Esophagus squamous epithelium (tissue), 5 donors: ENCODE measurements at places on chromosomes 11 and 22. TPM values are rescaled to one million over a fixed set of nuclear protein-coding genes. Genes with fewer than 3 reads are reported as not detected.
A peak's percentile ranks its signal among the peaks of the same experiment; 100 is the strongest.

GRCh38 chr22:30245181-30245984 lies 1.2 kb downstream of the LIF start:
- DNase-seq: no peak

DNA sequence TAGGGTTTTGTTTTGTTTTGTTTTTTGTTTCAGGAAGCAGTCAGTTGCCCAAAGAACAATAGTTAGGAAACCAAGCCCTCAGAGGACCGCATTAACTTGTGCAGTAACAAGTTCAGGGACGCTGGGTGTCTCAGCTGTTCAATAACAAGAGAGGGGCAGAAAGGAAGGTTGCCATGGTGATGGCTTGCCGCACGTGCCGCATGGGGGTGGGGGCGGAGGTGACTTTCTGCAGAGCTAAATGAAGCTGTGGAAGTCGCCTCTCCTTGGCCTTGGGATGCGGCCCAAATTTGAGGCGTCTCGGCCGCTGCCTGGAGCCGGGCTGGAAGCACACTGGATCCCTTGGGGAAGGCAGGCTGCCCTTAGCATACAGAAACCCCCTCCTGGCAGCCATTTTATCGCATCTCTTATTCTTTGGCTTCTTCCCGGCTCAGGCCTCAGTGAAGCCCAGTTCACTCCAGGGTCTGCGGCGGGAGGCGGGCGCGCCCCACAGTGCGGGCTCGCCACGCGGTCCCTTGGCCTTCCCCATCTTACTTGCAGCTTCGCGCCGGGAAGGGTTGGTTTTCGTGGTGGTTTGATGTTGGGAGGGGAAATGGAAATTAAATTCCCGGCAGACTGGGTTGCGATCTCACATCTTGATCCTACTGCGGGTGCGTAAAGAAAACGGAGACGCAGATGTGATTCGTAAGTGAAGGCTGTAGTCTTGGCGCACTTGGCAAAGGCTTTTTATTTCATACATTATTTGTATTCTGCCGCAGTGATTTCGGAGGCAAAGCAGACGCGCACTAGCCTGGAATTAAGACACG lies 94.3 kb downstream of the SLC17A6 start:
- DNase-seq: no peak

DNA sequence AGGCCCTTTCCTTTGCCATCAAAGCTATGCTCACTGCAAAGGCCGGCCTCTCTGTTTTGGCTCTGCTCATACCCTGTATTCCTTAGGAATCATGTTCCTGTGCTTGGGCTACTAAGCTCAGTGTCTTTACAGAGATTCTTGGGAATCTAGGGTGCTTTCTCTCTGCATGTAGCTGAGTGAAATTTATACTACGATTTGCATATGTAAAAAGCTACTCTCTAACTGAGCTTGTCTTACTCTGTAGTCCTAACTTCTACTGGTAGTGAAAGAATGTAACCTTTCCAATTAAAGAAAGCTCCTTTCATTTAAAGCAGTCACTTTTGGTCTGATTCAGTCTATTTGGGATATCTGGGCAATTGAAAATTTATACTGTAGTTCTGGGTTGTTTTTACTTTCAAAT lies 32.2 kb downstream of the DNHD1 start:
- no peak for DNase-seq

DNA sequence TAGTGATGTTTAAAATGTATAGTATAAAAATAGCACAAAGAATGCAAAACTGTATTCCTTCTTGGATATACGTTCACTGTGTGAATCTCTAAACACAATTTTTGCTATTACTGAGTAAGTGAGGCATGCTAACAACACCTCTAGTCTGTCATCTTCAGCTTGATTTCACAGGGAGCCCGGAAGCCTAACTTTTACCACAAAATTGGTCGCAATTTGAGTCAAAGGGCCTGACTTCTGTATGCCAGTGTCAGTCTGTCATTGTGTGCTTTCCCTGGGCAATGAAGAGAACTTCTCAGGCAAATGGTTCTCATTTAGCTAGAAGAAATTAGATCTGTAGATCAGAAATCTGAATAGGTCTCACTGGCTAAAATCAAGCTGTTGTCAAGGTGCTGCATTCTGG lies 1059.5 kb downstream of the FAM181B start:
- DNase-seq: no peak

DNA sequence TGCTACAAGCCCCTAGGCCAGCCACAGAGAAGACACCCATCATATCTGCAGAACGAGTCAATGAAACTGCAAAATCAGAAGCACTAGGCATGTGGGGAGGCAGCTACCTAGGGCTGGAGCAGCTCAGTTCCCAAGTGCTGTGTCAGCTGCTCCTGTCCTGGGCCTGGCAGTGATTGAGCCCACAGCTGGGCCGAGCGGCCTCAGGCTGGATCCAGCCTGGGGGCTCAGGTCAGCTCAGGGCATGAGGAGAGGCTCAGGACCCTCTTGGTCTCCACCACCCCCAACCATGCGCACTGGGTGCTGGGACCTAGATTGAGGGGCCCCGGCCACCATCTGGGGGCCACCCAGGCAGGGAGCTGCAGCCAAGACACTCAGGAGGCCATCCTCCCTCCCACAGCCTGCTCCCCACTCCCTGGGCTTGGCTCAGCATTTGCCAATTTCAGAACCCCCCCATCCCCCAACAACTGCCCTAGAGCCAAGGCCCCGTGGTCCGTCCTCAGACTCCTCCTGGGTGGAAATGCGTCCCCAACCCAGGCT lies 2.4 kb upstream of the TNNT3 start:
- no peak for DNase-seq

DNA sequence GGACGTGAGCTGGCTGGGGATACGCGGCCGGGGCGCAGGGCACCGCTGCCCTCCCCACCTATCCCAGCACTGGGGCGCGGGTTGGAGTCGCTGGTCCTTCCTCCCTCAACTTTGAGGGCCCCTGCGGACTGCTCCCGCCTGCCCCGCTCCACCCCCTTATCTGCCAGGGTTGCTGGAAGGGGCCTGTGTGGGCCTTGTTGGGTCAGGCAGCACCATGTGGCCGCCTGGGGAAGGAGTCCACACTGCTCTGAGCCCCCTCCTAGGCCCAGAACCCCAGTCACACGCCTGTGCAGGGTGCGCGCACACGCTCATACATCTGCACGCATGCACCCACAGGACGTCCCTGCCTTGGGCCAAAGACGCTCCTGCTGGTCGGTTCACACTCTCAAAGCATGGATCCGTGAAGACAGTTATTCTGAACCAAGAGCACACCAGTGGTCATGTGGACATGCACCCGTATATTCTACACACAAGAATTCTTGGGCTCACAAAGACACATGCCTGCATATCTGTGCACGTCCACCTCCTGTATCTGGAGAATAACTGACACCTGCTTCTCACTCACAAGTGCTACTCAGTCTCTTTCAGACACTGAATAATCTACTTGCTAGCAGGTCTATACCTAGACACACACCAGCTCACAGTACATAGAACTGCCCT lies 710 bp downstream of the TUB start:
- DNase-seq: no peak

DNA sequence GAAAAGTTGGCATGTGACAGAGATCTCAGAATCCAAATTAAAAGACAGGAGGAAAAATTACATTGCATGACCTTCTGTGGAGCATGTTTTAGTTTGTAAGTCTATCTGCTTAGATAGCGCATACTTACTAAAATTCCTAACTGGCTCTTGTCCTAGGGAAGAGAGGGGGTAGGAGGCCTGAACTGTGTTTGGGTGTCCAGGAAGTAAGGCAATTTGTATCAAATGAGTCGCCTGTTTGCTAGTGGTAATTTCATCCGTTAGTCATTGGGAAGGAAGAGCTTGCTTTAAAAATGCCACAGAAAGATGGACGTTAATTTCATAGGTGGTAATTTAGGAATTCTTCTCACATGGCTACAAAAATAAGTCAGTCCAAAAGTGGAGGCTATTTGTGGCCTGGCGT lies 18.5 kb downstream of the GRK3 start:
- DNase-seq: no peak

DNA sequence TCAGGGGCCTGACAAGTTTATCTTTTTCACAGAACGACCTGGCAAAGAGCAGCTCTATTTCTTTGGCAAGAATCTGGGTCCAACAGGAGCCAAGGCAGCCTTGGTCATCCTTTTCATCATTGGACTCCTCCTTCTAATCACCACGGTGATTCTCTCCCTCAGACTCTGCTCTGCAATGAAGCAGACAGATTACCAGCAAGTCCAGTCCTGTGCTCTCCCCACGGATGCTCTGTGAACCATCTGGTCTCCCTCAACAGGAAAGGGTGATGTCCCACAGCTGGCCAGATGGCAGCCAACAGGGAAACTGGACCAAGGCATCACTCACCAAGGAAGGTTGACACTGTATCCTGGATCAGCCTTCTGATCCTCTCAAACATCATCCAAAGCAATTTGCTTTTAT lies 17.0 kb upstream of the PANX1 start:
- no peak for DNase-seq

DNA sequence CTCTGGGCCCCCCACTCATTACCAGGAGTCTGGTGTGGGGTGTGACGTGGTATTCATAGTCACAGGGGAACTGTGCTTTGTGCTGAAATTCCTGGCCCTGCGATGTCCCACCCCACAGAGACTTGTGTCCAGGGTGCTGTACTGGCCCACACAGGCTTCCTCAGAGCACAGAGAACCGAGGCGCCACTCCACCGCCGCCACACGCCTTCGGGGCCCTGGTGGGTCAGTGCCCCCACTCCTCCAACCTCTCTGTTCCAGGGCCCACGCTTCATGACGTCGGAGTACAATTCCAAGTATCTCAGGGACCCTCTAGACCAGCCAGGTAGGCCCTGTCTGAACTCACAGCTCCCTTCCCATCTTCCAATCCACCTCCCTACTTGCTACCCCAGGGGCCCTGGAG lies 23.5 kb upstream of the LRRC10B start:
- no peak for DNase-seq

- no peak for DNase-seq
These were observed 17.9 kb upstream of the SESN3 start for GRCh38 chr11:95248666-95249467.

- DNase-seq: no peak
These were observed 16.5 kb downstream of the TUB start for GRCh38 chr11:8097468-8097867.

GRCh38 chr11:100674212-100674611 lies 12.9 kb upstream of the ARHGAP42 start:
- no peak for DNase-seq

- no peak for DNase-seq
These were observed 605.2 kb downstream of the NTM start for GRCh38 chr11:131975619-131976018.

DNA sequence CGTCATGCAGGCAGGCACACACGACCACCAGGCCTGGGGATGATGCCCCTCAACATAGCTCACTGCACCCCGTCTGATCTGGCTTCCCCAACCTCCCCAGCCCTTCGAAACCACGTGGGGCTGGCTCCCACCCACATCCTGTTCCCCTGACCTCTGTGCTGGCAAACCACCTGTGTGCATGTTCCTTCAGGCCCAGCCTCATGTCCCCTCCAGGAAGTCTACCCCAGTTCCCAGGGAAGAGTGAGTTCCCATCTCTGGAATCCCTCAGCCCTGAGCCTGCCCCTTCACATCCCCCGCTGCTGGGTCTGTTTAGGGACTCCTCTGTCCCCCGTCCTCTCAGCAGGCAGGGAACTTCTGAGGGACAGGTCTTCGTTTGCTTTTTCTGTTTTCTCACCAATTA lies 7.1 kb downstream of the SLC7A4 start:
- no peak for DNase-seq

GRCh38 chr22:20253161-20253560 lies 15.0 kb downstream of the RTN4R start:
- no peak for DNase-seq

DNA sequence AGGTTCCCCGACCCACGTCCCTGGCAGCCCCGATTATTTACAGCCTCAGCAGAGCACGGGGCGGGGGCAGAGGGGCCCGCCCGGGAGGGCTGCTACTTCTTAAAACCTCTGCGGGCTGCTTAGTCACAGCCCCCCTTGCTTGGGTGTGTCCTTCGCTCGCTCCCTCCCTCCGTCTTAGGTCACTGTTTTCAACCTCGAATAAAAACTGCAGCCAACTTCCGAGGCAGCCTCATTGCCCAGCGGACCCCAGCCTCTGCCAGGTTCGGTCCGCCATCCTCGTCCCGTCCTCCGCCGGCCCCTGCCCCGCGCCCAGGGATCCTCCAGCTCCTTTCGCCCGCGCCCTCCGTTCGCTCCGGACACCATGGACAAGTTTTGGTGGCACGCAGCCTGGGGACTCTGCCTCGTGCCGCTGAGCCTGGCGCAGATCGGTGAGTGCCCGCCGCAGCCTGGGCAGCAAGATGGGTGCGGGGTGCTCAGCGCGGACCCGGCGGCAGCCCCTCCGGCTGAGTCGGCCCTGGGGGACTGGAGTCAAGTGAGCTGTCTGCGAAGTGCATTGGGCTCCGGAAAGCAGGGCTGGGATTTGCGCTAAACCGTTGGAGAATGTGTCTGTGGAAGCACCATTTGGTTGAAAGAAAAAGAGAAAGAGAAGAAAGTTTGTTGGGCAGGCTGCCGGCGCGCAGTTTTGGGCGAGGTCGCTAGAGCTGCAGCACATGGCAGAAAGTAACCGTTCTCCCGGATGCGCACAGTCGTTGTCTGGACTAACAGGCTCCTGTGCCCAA lies at the start of gene CD44:
Gene CD44, plus strand, starts transcription at position 229 of the 779 bp plus-strand sequence. Its CDS starts 133 bp downstream, at position 362.
- peak; percentile 29 for DNase-seq

- no peak for DNase-seq
These were observed 1.5 kb upstream of the IL17RA start for GRCh38 chr22:17083255-17083654.

GRCh38 chr11:84522331-84522730 lies 1104.8 kb downstream of the DLG2 start:
- DNase-seq: no peak

The TMEM123 gene
- total RNA-seq: 152 TPM

The ZP1 gene
- not detected for total RNA-seq

The C1QTNF5 gene
- total RNA-seq: 5.3 TPM

The TBRG1 gene
- total RNA-seq: 31.2 TPM
